Activated T-cell treated with anti-CD3 and anti-CD28 coated beads, Interleukin-2, amount 50 U/mL, for 48 hours (primary cell): ENCODE measurements at places on chromosomes 13 and 19.
A peak's percentile ranks its signal among the peaks of the same experiment; 100 is the strongest.

GRCh38 chr13:20006206-20006605 lies 47.7 kb downstream of the ZMYM2 start:
- DNase-seq, result no peak

DNA sequence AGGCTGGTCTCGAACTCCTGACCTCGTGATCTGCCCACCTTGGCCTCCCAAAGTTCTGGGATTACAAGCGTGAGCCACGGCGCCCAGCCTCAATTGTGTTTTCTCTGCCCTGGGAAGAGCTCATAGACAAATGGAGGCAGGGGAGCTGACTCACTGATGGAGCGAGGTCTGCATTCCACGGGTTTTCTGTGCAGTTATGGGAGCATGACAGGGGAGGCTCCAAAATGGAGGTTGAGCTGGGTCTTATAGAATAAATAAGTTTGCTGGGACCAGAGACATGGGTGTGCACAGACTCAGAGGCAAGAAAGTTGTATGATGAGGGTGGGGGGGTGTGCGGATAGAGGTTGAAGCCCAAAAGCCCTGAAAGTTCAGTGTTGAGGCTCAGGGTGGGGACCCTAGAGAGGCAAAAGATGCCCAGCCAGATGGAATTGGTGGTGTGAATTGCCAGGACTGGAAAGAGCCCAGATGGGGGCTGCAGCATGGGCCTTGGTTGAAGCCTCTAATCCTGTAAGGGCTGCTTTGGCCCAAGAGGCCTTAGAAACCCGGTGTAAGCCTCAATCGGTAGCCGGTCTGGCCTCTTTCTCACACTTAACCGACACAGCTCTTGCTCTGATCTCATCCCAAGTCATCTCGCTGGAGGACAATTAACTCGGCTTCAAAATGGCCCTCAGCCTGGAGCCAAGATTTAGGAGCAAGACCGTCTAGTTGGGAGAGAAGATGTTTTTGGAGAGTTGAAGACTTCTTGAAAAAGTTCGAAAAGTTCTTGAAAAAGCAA lies 1.9 kb downstream of the TPM4 start:
- peak; percentile 69 for DNase-seq

GRCh38 chr19:49020931-49021895 lies 2.9 kb downstream of the CGB3 start:
- no peak for DNase-seq

- no peak for DNase-seq
These were observed 19.2 kb upstream of the MYH14 start for GRCh38 chr19:50184196-50184595.

GRCh38 chr13:70634893-70635292 lies 526.6 kb upstream of the KLHL1 start:
- no peak for DNase-seq

GRCh38 chr19:5503598-5503997 lies 48.4 kb downstream of the ZNRF4 start:
- no peak for DNase-seq

DNA sequence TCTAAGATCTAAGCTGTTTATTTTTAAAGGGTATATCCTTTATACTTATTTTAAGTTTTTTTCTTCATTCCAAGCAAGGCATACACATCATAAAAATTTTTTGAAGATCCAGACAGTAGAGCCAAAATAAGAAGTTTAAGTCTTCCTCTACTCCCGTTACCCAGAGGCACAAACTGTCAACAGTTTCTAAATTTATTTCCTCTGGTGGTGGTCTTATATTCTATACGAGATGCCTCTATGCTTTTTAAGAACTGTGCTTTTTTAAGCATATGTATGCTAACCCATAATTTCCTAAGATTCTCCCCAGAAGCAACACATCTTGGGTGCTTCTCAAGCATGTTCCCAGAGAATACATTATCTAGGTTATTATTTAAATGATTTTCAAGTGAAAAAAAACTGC lies 383.6 kb downstream of the COG6 start:
- no peak for DNase-seq

DNA sequence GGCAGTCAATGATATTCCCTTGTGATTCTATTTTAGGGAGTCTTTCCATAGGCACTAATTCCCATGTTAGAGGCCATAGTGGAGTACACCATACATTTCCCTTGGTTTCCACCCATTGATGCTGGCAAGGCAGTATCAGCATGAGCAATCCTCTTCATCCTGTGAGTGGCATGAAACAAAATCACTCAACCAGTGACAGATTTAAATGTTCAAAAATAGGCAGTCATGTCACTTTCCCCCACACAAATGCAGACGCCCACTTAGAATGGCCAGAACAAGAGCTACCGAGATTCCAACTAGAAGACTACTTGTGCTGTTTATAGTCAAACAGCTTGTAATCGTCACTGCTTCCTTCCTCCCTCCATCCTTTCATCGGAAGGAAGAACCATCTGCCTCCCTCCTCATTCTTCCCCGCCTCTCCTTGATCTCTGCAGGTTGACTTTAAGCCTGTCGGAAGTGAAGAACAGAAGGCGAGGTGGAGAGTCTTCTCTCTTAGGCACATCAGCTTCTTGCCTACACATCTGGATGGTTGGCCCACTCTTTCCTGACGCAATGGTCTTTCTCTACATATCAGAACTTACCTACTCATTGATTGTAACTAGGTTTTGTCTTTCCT lies 22.6 kb downstream of the RASL11A start:
- DNase-seq, result no peak

GRCh38 chr19:8221161-8221560 lies 12.0 kb downstream of the CERS4 start:
- no peak for DNase-seq

GRCh38 chr19:15721268-15721667 lies 6.6 kb upstream of the OR10H2 start:
- DNase-seq, result no peak

DNA sequence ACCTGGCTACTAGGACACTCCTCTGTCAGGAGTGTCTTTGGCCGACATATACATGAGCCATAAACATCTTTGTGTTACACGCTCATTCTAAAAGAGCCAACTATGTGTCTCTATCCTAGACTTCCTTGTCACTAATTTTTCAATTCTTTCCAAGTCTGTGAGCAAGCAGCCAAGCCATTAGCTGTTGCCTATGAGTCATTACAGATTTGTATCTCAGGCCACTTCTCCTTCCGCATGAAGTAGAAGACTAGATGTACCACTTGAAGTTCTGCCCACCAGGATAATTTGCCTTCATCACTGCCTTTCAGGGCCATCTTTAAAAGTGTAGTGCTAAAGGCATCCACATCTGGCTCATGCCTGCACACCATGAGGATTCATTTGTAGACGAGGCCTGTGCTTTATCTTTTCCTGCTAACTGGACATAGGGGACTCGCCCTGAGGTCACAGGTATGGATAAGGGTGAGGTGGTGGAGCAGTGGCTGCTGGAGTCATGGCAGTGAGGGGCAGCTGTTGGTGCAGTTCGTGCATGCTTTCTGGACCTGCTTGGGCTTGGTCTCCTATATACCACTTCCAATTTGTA lies 126.1 kb upstream of the KL start:
- DNase-seq, result no peak
